NCI-H446 (cell line): ENCODE measurements at places on chromosomes 7 and 10.

- no peak for DNase-seq
These were observed 15.4 kb downstream of the YWHAG start for GRCh38 chr7:76343294-76343930.

- DNase-seq = no peak
These were observed 306.5 kb upstream of the NEBL start for GRCh38 chr10:21203473-21204107.

DNA sequence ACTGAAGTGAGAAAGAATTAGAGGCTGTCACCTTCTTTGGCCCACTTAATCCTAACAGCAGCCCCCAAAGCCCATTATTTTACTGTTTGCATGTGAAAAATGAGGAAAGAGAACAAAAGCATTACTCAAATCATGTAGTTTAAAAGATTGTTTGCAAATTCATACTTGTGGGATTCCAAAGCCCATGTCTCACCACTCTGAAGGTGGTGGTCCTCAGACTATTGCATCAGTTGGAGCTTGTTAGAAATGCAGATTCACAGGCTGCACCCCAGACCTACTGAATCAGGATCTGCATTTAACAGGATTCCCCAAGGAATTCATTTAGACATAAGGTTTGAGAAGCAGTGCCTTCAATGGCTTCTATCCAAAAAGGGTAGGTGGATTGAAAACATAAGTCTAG is 93.7 kb upstream of the PDE1C start:
- DNase-seq = peak; percentile 52

- no peak for DNase-seq
These were observed 6.6 kb upstream of the SP8 start for GRCh38 chr7:20793248-20793647.

GRCh38 chr10:7667262-7668141 is 736 bp upstream of the ITIH5 start:
- DNase-seq = no peak

GRCh38 chr7:55775051-55775420 is 87.5 kb downstream of the SEPTIN14 start:
- no peak for DNase-seq

DNA sequence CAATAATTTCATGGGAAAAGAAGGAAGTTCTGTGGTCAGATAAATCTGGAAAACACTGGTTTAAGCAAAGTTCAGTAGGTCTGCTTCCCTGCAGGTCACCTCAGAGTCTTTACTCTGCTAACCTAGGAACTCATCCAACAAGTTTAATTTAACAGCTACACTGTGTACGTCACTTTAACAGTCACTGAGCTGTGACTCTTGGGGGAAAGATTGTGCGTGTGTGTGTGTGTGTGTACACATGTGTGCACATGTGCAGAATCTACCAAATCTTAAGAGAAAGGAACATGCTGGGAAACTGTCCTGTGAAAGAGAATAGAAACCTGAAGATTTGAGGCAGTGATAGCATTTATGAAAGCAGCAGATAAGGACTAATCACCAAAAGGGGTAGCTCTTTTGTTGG is 62.6 kb downstream of the IKZF1 start:
- DNase-seq = no peak

- DNase-seq = no peak
These were observed 12.6 kb downstream of the CPA4 start for GRCh38 chr7:130305433-130306042.

DNA sequence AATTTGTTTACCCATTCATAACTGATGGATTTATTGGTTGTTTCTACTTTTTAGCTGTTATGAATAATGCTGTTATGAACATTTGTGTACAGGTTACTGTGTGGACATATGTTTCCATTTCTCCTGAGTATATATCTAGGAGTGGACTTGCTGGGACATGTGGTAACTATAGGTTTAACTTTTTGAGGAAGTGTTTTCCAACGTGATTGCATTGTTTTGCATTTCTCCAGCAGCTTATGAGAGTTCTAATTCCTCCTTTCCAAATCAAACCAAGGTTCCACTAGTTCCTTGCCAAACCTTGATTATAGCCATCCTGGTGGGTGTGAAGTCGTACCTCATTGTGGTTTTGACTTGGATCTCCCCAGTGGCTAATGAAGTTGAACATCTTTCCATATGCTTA is 2.6 kb upstream of the PRF1 start:
- DNase-seq = no peak

DNA sequence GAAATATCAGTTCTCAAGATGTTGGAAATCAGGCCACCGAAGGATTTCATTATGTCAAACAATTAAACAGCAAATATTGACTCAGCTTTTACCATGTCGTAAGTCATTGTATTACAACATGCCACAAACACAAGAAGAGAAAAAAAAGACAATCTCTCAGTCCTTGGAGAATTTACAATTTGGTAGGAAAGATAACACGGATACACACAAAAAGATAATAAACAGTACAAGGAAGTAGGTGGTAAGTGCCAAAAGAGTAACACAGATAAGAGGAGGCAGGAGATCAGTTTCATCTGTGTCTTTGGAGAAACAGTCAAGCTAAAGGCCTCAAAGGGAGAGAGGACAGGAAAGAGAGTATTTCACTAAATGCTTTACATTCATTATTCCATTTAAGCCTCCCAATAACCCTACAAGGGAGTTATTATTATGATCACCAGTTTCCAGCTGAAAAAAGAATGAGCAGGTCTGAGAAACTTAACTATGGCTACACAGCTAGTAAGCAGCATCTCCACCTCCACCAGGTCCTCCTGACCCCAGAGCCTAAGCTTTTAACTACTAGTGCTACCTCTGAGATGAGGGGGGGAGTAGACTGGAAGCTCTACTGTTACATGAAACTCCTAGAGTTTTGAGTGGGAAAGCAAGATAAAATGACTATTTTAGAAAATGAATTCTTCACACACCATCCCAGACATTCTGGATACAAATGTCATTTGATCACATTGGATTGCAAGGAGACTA is 13.9 kb upstream of the DNAJC1 start:
- DNase-seq = no peak

DNA sequence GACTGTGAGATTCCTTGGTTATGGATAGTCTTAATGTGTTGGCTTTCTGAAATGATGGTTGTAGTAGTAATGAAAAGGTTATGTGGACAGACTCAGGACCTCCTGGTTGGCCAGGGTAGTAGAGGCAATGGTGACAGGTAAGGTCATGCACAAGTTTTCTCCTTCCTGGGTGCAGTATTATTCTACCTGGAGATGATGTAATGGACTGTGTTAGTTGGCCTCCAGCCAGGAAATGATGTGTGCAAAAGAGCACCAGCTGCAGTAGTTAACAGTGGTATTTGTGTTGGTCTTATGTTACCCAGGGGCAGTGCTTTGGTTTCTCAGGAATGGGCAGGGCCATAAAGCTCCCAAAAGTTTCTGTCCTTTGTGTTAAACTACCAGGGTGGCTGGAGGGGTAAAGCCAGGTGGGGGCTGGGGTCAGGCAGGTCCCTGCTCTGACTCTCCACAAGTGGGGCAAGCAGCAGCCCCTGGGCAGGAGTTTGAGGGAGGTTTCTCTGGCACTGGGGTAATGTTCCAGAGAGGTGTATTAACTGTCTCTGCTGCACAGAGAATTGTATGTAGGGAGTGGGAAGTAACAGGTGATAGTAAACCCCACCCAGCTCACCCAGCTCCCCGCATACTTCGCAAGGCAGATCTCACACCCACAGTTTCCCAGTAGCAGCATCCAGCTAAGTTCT is 36.3 kb downstream of the GPR22 start:
- DNase-seq = no peak

DNA sequence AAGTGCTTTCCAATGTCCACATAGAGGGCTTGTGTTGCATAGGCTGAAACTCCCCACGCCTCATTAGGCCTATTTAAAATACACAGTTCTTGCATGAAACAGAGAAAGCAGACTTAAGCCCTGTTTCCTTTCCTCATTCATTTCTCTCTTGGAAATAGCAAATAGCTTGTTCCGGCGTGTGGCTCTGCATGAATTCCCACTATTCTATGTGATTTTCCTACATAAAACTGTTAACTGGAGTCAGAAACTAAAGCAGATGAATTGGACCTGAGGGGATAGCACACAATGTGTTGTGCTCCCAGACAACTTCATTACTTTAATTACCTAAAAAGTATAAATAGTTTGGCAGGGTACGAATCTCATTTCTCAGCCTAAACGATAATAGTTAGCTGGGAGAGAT is 981.5 kb downstream of the SORCS1 start:
- no peak for DNase-seq

DNA sequence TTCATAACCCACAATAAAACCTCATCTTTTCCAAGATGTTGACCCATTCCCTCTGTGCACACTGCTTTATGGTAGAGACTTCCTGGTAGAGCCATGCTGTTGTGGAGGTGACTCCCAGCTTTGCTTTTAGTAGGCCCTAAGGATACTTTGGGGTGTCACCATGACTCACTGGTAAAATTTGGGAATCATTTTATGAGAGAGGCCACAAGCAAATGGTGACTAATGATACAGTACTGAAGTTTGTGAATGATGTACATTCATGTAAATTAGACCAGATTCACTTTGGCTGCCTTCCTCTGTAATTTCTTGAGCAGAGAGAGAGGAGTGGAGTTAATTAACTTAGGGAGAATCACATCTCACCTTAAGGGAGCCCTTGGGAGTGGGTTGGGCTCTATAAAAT is 686.5 kb downstream of the LRMDA start:
- no peak for DNase-seq

- no peak for DNase-seq
These were observed 17.1 kb downstream of the OAT start for GRCh38 chr10:124401633-124402032.

- no peak for DNase-seq
These were observed 107.7 kb upstream of the MPP7 start for GRCh38 chr10:28410420-28411135.

DNA sequence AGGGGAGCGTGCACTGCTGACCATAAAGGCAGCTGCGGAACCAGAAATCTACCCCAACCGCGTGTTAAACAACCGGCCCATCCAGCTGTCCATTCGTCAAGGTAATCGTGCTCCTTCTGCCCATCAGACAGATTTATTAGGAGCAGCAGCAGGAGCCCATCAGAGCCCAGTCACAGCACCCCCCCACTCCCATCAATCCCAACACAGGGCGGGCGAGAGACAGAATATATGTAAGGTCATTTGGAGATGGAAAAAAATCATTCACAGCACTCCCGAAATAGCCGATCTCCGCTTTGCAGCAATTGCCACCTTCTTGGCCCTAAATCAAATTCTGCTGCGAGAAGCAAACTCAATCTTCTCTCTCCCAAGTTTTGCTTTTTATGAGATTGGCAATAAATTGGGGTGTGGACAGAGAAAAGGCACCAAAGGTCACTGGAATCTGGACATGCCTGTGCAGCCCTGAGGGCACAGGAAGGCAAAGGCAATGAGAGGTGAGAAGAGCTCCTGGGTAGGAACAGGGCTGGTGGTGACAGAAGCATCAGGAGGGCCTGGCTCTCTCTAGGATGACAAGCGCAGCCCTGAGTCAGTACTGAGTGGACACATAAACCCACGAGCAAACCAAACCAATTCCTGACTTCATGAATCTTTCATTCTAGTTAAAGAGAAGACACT is 145.0 kb upstream of the ZMIZ1 start:
- no peak for DNase-seq
